ENCODE measurements at places on chromosomes 5 and 9. TPM values are rescaled to one million over a fixed set of nuclear protein-coding genes. Genes with fewer than 3 reads are reported as not detected.

GRCh38 chr9:33379666-33380389, 22.5 kb downstream of the AQP7 start:
- no peak for DNase-seq

DNA sequence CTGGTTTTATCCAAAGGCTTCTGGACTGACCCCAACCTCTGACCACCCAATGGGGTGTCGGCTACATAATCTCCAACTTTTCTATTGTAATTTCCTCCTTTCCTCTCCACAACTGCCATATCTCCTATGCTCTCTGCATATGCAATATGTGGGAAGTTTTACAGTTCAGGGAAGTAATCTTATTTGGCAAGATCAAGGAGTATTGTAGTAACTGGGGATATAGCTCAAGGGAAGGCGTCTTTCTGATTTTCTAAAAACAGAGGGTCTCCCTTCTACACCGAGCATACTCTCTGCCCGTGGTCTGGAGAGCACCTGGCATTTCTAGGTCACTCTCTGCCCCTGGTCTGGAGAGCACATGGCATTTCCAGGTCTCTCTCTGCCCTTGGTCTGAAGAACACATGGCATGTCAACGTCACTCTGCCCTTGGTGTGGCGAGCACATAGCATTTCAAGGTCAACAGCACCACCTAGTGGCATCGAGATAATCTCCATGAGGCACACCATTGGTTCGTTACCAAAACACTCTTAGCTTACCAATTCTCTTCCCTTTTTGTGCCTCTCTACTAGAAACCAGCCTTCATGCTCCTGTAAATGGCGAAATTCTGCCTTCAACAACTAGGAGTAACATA, 616.4 kb upstream of the NUDT12 start:
- no peak for DNase-seq

The IRX2 gene
- 0.26 TPM for total RNA-seq

DNA sequence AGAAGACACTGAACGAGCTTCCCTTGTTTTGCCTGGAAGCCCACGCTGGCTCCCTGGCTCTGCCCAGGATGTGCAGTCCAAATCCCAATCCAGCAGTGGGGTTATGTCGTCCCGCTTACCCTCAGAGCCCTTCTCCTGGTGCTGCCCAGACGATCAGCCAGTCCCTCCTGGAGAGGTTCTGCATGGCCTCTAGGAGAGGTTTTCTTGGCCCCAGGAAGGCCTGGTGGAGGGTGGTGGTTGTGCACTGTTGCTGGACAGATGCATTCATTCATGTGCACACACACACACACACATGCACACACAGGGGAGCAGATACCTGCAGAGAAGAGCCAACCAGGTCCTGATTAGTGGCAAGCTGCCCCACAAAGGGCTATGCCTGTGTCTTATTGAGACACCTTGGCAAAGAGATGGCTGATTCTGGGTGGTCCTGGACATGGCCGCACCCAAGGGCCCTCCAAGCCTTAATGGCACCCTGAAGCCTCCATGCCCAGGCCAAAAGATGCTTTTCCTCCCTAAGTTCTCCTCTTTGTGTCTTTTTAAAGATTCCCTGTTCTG, 10.5 kb upstream of the OLFM1 start:
- DNase-seq: no peak

GRCh38 chr9:135530146-135530545, 8.9 kb downstream of the LCN1 start:
- DNase-seq: no peak

- no peak for DNase-seq
Measured at GRCh38 chr5:151520294-151520693, 70.8 kb downstream of the FAT2 start.

The TXNDC8 gene
- total RNA-seq: not detected

The PKN3 gene
- total RNA-seq: 3.9 TPM

The TNFSF15 gene
- not detected for total RNA-seq
